GM12865 (cell line): ENCODE measurements at places on chromosomes 2 and 18.

DNA sequence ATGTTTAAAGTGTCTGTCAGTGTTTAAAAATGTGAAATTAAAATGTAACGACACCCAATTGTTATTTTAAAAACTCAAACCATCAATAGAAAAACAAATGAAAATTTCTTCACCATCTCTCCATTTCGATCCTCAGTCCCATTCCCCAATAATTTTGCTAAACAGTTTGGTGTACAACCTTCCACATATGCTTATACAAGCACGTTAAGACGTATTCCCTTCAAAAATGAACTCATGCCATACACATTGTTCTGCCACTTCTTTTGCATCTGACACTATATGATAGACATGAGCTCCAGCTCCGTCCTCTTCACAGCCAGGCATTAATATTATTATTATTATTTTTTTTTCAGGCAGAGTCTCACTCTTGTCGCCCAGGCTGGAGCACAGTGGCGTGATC is 14.1 kb upstream of the MYCN start:
- DNase-seq = no peak

GRCh38 chr18:75223687-75224347 is 13.2 kb downstream of the TSHZ1 start:
- no peak for DNase-seq

DNA sequence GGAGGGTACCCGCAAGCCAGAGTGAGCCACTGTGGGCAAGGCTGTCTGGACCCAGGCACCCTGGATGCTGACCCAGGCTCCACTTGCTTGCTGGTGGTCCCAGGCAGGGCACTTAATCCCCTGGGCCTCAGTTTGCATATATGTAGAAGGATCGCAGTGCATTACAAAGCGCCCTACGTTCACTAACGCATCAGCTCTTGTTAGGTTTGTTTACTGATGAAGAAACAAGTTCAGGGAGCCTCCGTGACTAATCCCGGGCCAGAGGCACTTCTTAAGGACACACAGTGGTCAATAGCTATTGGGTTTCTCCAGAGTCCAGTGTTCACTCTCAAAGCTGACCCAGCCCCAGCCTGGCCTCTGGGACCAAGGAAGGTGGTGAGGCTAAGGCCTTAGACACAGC is 70.2 kb downstream of the LBH start:
- DNase-seq = no peak

GRCh38 chr2:143263066-143263625 is 133.9 kb downstream of the ARHGAP15 start:
- DNase-seq = no peak

GRCh38 chr2:75523313-75524275 is 37.1 kb downstream of the EVA1A start:
- peak; percentile 70 for DNase-seq

DNA sequence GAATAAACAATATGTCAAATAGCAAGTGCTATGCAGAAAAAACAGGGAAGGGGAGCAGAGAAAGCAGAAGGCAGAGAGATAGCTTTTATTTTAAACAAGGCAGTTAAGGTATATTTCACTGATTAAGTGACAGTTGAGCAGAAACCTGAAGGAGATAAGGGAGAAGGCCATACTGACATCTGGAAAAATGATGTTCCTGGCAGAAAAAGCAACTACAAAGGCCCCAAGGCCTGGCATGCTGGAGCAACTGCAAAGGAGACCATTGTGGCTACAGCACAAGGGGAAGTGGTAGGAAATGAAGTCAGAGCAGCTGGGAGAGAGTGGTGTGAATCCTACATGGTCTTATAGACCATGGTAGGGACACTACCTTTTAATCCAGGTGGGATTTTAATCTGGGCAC is 8.9 kb upstream of the PCBP1 start:
- no peak for DNase-seq

- DNase-seq = no peak
Observed at GRCh38 chr18:29436459-29436858, 1259.5 kb upstream of the CDH2 start.

GRCh38 chr2:163773276-163773675 is 37.5 kb upstream of the FIGN start:
- DNase-seq = no peak

GRCh38 chr18:47815486-47816270 is 114.8 kb downstream of the SMAD2 start:
- peak; percentile 18 for DNase-seq

DNA sequence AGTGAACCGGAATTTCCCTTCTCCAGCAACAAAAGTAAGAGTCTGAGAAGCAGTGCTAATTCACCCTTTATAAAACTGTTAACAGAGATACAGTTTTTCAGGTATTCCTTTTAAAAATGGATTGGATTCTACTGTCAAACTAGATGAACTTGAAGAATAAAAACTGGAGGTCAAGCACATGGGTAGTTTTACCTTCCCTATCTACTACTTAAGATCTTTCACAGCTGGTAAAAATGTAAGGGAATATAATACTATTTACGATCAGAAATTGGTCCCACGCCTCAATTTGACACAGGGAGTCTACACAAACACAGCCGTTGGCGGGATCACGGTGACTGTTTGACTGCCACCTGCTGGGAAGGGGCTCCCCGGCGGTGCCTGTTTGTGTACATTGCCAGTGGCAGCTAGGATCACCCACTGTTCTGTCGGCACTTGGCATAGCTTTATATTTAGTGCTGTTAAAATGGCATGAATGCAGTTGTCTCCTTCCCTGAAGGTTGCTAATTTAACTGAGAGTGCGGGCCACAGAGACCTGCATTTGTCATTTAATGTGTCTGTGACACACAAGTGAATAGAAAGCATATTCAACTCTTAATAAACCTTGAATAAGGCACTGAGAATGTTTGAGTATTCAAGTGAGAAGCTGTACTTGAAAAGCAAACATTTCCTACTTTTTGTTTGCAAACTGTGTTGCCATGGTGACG is 59.5 kb downstream of the ABCG8 start:
- DNase-seq = no peak

- DNase-seq = no peak
Observed at GRCh38 chr2:207437136-207437523, 92.6 kb upstream of the CREB1 start.

DNA sequence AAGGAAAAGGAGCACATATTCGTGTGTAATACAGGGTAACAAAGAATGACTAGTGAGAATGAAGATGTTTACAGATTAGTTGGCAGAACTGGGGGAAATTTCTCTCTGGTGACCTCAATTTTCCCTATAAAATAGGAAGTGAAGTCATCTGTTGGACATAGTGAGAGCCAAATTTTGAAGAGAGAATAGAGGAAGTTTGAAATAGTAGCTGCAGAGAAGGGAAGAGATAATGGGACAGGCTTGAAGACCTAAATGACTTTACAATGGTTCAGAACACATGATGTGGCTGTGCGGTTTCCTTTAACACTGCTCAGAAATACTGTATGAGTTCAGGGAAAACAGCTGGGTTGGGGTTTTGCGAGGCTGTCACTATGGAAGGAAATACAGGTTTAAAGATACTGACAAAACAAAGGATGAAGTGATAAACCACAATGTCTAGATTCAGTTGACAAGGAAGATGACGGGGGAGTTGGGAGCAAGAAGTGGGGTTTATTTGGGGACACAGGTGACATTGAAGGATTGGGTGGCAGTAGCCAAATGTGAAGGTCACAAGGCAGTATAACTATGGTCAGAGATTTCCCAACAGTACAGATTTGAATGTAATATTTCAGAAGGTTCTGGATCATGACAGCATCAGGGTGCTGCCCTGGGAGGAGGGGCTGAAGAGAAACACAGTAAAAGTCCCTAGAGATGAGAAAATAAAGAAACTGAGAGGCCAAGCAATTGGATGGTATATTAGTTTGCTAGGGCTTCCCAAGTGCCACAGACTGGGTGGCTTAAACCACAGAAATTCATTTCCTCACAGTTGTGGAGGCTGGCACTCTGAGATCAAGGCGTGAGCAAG is 82.6 kb upstream of the TANK start:
- peak; percentile 88 for DNase-seq

DNA sequence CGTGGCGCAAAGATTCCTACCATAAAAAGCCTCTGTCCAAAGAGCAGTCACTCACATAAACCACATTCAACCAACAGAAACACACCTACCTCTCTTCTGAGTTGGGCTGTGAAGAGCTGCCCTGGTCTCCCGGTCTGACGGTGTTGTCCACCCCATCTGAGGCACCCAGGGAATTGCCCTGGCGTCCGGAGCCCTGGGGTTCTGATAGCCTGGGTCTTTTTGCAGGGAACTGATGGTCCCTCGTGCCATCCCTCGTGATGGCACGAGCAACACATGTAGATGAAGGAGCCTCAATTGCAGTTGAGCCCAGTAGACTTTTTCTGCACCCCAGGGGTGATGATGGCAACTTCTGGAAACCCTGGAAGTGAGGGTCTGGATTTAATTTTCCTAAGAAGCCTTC is 13.8 kb downstream of the HJURP start:
- DNase-seq = no peak

DNA sequence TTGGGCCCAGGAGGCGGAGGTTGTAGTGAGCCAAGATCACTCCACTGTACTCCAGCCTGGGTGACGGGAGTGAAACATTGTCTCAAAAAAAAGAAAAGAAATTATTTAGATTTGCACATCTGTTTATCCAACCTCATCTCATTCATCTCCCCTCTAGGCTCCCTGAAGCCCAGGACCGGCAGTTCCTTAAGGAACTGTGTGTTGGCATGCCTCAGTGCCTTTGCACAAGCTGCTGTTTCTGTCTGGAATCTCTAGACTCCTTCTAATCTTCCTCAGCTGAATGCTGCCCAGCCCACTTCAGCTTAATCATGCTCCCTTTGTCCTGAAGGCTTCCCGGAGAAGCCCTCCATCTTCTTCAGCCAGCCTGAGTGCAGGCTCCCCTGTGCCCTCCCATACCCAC is 10.9 kb upstream of the RFX8 start:
- DNase-seq = no peak

DNA sequence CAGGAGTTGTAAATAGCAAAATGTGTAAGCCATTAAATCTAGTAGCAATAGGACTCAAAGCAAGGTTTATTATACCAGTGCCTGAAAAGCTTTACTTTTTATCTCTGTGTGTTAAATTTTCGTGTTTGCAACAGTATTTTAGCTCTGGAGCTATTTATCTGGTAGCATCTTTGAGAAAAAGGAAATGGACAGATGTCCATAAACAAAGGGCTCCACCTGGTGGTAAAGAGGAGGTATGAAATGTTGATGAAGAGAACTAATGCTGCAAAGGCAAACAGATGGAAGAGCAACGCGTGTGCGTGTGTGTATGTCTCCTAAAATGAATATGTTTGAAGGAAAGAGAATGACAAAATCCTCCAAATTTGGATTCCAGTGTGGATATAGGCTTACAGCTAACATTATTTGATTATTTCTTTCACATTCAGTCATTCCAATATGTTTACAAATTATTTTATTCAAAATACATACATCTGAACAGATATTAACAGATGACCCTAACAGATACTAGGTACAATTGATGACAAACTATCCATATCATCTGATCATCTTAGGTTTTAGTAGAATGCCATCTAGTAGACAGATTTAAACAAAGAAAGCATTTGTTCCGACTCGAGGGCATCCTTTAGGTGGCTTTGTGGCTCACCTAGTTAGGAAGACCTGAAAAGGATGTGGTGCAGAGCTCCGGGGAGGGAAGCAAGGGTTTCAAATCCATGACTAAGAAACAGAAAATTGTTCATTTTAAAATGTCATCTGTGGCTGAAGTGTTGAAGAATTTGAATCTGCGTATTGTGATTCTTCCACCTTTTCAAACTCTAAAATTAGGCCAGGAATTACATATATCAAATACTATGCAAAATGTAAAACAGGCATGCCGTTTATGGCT is 383.3 kb downstream of the MTX2 start:
- DNase-seq = peak; percentile 55

DNA sequence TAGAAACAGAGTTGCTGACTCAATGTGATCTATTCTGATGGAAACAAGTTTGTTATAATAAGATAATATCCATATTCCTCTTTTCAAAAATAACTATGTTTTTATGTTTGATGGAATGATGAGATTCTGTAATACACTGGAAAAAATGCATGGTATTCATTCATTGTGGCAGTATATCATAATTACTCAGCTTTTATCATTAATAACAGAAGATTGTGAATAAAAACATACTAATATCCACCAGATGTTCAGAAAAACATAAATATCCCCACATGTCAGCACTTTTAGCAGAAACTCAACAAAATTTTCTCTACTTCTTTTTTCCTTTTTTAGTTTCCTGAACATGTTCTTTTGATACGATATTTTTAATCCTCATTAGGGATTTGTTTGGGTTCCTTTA is 130.9 kb upstream of the CAVIN2 start:
- DNase-seq = no peak

- no peak for DNase-seq
Observed at GRCh38 chr2:214410128-214410775, 602 bp upstream of the VWC2L start.

GRCh38 chr18:69840445-69840844 is 107.2 kb downstream of the CD226 start:
- no peak for DNase-seq

GRCh38 chr2:222715742-222716141 is 44.3 kb downstream of the MOGAT1 start:
- peak; percentile 31 for DNase-seq

DNA sequence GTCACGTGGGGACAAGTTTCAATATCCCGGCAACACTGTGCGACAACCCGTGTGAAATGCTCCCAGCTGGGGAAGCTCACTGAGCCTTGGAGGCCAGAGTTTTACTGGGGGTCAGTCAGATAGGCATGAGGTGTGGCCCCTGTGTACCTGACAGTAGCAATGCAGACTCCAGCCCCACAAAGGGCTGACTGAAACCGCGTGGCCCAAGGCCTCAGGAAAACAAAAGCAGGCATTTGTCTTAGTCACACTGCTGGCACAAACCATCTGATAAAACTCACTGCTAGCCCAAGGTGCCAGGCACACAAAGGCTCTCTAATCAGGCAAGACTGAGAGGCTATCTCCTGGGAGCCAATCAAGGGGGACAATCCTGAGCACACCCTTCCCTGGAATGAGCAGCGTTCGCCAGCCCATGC is 786.6 kb upstream of the RAB6C start:
- no peak for DNase-seq

- peak; percentile 38 for DNase-seq
Observed at GRCh38 chr2:10432311-10433181, 15.6 kb downstream of the ODC1 start.

DNA sequence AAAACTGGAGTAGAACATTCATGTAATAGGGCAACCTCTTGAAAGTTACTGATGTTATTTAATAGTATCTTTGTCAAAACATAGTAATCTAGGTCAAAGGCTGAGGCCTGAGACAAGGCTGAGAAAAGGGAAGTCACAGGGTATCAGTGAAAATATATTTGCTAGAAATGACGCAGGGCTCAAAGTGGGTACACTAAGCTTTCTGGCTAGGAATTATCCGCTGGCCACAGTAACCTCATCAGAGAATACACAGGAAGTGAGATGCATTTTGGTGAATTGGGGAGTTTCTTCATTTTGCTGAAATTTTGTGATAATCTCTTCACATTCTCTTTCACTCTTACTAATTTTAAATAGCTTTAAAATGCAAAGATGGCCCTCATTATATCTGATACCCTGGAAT is 206.8 kb downstream of the OTX1 start:
- peak; percentile 49 for DNase-seq

- no peak for DNase-seq
Observed at GRCh38 chr18:58005011-58005410, 39.0 kb upstream of the NEDD4L start.

- no peak for DNase-seq
Observed at GRCh38 chr2:146258071-146258470, 1586.8 kb upstream of the ACVR2A start.

GRCh38 chr2:232652505-232652851 is 19.1 kb downstream of the EFHD1 start:
- no peak for DNase-seq

- DNase-seq = no peak
Observed at GRCh38 chr2:60710707-60711106, 45.4 kb upstream of the PAPOLG start.

GRCh38 chr2:119937680-119938079 is 75.2 kb upstream of the EPB41L5 start:
- no peak for DNase-seq

GRCh38 chr2:112084689-112085374 is 29.8 kb downstream of the TMEM87B start:
- DNase-seq = no peak
